Renal cortical epithelial cell (primary cell): ENCODE measurements at places on chromosomes 3 and 15.

DNA sequence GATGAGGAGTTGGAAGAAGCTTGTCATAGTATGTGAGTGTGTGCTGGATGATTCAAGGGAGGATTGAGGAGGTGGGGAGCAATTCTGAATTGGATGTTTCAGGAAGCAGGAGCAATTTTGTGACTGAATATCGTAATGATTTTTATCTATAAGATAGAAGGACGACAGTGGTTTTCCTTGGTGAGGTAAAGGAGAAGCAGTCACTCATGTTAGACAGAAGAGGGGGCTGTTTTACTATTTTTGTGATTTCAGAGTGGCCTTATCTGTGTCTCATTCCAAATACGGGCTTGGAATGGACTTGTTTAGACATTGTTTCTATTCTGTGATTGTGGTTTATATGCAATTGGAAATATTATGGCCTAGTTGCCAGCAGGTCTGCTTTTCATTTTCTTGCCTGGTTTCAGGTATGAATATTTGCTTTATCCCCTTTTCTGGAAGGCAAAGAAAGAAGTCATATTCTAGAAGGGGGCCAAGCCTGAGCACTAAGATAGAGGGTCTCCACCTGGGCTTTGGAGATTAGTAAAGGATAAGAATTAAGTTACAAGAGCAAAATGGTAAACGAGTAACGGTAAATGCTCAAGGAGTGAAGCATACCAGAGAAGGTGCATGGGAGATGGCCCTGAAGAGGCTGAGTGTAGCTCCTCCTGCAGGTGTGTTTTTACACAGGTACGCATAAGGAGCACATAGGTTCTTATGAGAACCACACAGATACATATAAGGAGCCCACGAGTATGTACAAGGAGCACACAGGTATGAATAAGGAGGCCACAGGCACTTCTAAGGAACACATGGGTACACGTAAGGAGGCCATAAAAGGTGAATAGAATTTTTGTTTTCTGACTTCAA lies 124.6 kb upstream of the KCNAB1 start:
- peak; percentile 52 for DNase-seq

DNA sequence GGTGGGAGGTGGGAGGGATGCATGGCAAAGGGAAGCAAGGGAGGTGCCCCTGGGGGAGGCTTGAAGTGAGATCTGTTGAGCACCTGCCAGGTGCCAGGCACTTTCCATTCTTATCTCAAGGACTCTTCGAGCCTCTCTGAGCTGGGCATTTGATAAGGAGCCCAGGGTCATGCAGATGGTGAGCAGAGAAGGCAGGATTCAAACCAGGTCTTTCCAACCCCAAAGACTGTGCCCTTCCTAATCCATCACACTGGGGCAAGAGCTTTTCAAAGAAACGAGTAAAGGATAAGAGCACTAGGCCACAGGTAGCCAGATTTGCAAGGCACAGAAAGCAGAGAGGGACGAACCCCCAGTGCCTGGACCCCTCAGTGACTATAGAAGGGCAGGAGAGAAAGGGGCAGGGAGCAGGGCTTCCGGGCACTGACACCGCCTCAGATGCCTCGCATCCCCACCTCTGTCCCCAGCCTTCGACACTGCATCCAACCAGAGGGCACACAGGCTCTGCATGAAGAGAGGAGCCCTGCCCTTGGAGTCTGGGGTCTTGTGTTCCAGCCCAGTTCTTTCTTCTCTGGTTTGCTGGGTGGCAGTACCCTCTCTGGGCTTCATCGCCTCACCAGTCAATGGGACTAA lies 21.0 kb downstream of the IGDCC4 start:
- no peak for DNase-seq

DNA sequence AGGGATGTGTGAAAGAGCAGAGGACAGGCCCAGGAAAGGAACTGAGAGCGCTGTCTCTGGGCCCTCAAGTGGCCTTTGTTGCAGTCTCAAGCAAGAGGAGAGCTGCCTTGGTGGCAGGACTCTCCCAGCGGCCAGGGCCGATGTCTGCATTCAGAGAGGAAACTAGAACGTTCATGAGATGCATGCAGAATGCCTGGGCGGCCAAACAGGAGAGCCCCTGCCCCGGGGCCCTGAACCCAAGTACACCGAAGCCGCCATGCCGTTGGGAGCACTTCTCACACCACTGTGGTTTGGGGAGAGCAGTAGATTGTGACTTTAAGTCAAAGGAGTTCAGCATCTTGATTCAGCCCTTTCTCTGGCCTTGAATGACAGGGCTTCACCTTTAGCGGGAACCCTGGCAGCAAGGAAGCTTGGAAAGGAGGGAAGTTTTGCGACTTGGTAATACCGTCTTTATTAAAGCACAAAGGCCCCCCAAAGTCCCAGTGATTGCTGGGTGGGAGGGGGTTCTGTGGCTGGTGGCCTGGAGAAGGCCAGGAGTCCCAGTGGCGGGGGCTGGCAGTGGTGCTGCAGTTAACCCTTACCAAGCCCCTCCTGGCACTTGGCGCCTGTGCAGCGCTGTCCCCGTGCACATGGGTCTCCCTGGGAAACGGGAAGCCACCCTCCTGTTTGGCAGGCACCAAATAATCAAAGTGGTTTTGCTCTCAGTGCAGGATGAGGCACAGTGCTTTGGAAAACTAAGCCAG lies 36.2 kb downstream of the SLC6A11 start:
- DNase-seq = no peak

- DNase-seq = no peak
Observed at GRCh38 chr3:31025541-31025940, 131.1 kb upstream of the GADL1 start.

DNA sequence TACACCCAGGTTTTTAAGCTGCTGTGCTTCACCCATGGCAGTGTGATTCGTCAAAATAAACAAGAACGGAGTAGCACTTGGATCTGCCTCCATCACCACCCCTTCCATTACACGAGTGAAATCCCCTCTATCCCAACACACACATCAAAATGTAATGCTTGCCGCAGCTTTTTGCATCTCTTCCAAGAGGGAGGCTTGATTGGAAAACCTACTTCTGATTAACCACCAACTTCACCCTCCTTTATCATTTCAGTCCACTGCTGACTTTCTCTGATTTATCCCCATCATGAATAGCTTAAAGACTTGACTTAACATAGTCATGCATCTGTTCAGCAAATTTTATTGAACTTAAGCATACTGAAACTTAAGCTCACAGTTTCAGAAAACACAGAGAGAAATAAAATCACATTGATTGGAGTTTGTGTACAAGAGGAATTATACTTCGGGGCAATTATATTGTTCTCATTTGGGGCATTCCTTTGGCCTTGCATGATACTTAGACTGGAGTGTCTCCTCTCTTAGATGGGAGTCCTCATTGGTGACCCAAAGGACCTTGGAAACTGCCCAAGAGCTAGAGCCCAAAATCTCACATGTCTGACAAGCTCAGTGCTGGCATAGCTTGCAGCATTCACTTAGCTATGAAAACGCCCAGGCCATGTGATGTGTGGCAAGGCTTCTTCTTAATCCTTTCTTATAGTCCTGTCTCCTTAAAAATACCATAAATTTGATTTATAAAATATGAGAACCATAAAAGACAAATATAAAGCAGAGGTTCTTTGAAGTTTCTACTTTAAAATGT lies 124.3 kb upstream of the UMPS start:
- DNase-seq = no peak

GRCh38 chr3:39960515-39961191 lies 151.2 kb downstream of the MYRIP start:
- DNase-seq = peak; percentile 8

GRCh38 chr3:128858167-128858566 lies 21.3 kb upstream of the ACAD9 start:
- DNase-seq = no peak
